ENCODE measurements at places on chromosomes 6 and 20.

- no peak for DNase-seq
Observed at GRCh38 chr6:3916211-3916610, 67.0 kb downstream of the FAM50B start.

- DNase-seq: no peak
Observed at GRCh38 chr6:144549837-144550747, 265.0 kb downstream of the UTRN start.

GRCh38 chr6:77010931-77011542, 452.3 kb downstream of the HTR1B start:
- DNase-seq: no peak

GRCh38 chr6:89689732-89690131, 51.2 kb upstream of the LYRM2 start:
- no peak for DNase-seq

- DNase-seq: no peak
Observed at GRCh38 chr6:86789779-86790411, 147.4 kb upstream of the HTR1E start.

All from islet precursor cell (in vitro differentiated cells).